ENCODE measurements at places on chromosomes 1 and 21.

DNA sequence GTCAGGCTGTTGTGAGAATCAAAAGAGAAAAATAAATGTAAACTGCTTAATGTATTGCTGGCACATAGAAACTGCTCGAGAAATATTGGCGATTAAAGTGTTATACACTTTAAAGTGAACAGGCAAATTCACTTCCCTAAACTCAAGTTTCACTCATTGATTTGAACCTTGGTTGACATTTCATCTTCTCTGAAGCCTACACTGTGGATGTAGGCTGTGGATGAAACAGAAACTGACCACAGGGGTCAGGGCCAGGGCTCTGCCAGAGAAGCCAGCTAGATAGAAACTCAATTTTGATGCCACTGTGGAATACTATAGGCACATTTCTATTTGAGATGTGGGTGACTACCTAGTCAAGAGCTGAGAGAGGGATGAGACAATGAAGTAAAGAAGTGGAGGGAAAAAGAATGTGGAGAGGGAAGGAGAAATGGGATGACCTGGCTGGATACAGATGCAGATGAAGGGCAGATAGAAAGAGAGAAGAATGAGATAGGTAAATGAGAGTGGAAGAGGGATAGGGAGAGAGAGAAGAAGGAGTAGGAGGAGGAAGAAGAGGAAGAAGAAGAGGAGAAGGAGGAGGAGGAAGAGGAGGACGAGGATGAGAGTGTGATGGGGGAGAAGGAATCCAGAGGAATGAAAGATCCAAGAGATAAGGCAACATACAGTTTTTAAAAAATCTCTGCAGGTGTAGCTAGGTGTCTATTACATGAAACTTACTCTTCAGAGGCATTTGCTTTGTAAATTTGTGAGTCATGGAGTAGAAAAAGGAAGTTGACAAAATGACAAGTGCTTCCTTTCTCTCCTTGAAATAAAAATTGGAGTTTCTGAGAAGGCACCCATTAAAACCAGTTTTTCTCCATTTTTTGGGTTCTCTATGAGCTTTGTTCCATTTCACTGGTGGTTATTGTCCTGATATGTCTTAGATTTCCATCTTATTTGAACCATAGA is 17.4 kb upstream of the CD1D start:
- no peak for DNase-seq

GRCh38 chr1:942411-942821 is 16.6 kb downstream of the NOC2L start:
- DNase-seq = no peak

DNA sequence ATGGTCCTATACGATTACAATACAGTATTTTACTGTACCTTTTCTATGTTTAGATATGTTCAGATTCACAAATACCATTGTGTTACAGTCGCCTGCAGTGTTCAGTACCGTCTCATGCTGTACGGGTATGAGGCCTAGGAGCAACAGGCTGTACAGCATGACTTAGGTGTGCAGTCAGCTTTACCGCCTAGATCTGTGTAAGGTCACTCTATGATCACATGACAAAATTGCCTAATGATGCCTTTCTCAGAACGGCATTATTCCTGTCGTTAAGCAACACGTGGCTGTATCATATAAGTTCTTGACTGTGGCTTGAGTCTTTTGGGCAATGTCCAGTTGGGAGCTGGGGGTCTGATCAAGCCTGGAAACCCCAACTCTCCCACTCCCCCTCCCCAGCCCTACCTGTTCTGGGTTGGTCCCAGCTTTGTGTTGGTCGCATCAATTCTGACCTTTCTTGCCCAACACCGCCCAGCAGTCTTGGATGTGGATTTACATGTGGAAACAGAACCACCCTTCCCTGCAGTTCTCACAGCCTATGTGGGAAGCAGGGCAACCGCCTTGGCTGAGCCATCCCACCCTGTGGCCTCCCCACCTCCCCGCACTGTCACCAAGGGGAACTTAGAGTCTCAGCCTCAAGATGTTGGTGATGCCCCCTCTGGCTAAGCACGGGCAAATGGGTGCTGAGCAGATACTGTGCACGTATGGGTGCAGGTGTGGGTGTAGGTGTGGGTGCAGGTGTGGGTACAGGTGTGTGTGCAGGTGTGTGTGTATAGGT is 80.2 kb upstream of the ACTL8 start:
- no peak for DNase-seq

GRCh38 chr1:117342397-117342796 is 24.9 kb upstream of the MAN1A2 start:
- DNase-seq = no peak

GRCh38 chr1:6260961-6261614 is at the start of gene GPR153:
Gene GPR153 (minus strand): TSS chr1:6261098. CDS start chr1:6254905, 6,193 bp downstream.
- no peak for DNase-seq

- no peak for DNase-seq
Observed at GRCh38 chr1:160880216-160880615, 4.8 kb downstream of the ITLN1 start.

DNA sequence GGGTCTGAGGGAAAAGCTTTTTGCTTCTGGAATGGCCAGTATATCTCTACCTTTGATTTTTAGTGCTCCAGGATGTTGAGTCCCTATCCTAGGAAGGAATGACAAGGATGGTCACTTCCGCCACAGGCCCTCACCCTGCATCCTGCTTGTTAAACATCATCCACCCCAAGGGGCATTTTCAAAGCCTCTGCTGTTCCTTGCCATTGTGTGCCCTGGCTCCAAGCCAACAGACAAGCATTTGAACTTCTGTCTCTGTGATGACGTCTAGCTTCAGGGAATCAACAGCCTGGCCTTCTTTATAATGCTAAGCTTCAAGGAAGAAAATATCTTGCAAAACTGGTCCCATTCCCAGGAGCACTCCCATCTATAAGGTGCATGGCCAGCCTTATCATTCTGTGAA is 12.3 kb upstream of the JAM2 start:
- DNase-seq = no peak

- peak; percentile 7 for DNase-seq
Observed at GRCh38 chr1:172727956-172728603, 69.2 kb downstream of the FASLG start.

DNA sequence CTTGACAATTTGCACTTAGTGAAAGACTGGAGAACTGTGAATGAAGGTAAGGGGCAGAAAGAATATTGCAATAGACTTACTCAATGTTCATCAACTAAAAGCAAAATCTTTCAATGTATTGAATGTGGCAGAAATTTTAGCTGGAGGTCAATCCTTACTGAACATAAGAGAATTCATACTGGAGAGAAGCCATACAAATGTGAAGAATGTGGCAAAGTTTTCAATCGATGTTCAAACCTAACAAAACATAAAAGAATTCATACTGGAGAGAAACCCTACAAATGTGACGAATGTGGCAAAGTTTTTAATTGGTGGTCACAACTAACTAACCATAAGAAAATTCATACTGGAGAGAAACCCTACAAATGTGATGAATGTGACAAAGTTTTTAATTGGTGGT is 80.7 kb downstream of the JMJD4 start:
- no peak for DNase-seq

DNA sequence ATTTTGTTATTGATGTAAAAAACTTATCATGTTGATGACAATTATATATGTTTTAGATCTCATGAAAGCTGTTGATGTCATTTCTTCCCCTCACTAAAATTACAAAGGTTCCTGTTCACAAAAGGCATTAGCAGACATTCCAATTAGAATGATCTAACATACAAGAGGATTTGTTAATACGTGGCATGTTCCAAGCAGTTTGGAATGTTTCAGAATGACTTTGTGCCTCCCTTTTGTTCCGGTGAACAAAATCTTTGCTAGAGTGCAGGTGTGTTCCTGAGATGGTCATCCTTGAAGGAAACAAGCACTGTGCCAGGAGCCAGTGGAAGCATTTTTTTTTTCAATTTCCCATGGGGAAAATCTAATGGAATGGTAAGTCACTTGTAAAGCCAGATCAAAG is 108.0 kb upstream of the KCTD3 start:
- no peak for DNase-seq

GRCh38 chr21:27314131-27314530 is 347.2 kb upstream of the ADAMTS5 start:
- DNase-seq = no peak

DNA sequence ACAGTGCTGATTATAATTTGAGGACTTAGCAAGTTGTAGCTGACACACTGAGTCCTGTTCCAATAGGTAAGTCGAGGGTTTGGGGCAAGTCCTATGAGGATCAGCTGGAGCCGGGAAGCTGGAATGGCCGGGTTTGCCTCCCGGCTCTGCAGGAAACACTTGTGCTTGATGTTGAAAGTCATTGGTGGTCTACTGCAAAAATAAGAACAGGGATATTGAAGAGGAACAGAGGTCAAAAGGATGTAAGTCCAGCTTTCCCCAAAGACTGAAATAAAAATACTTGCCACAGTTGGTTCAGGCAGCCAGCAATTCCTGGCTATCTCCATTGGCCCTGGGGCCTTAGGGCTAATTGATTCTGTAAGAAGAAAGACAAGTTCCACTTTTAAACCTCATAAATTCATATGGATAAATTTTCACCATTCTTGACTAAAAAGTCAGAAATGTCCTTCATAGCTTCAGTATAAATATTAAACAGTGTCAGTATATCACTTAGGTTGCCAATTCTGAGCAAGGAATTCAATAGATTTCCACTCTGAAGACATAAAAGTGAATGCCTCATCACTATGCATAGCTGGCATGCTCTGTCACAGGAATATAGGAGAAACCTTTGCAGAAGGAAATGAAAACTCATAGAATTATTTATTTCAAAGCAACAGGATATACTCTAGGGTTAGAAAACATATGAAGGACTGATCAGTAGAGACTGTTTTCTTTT is 165.2 kb downstream of the AK5 start:
- no peak for DNase-seq

- DNase-seq = no peak
Observed at GRCh38 chr1:30787266-30787665, 29.7 kb upstream of the LAPTM5 start.

DNA sequence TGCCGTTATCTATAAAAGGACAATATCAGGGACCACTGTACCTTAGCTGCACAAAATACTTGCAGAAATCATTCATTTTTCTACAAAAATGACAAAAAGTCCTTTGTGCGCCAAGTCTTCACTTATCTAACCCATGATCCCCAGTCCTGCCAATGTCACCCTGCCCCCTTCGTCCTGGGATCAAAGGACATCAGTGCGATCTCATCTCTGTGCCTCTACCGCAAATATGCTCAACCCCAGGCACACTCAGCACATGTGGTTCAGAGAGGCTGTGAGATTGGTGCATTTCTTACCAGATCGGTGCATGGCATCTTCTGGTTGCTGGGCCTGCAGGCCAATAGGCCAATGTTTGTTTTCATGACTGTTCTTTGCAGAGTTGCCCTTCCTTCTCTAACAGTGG is 72.8 kb downstream of the NFASC start:
- no peak for DNase-seq

DNA sequence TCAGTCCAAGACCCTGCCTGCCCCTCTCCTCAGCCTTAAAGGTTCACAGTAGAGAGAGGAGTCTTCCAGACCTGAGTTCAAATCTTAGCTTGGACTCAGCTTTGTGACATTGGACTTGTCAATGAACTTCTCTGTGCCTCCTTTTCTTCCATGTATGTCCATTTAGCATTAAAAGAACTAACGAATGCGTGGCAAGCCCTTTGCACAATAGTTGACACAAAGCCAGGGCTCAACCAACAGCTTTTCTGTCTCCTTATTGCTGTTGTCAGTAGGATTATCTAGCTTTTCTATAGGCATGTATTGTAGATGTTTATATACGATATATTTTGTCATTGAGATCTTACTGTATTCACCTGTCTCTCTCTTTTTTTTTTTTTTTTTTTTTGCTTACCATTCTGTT is 450.8 kb downstream of the PTPRU start:
- DNase-seq = no peak

- DNase-seq = no peak
Observed at GRCh38 chr1:160081261-160081936, at the start of gene KCNJ9. Gene KCNJ9 (plus strand): TSS chr1:160081538. CDS start chr1:160084031, 2,493 bp downstream.

- no peak for DNase-seq
Observed at GRCh38 chr1:55235722-55236121, 20.6 kb upstream of the USP24 start.

- peak; percentile 11 for DNase-seq
Observed at GRCh38 chr1:159790237-159790917, 9.6 kb downstream of the DUSP23 start.

- DNase-seq = no peak
Observed at GRCh38 chr1:217274927-217275654, 355.8 kb downstream of the GPATCH2 start.

DNA sequence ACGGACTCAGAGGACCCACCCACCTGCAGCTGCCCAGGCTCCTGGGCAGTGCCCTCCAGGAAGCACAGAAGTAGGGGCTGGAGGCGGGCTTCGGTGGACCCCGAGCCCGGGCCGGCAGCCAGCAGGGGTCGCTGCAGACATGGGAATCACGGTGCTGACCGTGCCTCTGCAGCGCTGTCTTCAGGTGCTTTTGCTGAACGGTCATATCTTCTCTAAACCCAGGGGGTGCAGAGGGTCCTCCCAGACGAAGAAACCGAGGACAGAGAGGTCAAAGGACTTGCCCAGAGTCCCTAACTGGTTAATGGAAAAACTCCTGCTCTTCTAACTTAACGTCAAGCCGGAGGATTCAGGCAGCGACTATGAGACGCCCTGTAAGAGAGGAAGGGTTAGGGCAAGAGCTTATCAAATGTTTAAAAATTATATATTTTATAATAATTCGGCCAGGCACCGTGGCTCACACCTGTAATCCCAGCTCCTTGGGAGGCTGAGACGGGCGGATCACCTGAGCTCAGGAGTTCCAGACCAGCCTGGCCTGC is 21.5 kb upstream of the LEFTY2 start:
- no peak for DNase-seq

DNA sequence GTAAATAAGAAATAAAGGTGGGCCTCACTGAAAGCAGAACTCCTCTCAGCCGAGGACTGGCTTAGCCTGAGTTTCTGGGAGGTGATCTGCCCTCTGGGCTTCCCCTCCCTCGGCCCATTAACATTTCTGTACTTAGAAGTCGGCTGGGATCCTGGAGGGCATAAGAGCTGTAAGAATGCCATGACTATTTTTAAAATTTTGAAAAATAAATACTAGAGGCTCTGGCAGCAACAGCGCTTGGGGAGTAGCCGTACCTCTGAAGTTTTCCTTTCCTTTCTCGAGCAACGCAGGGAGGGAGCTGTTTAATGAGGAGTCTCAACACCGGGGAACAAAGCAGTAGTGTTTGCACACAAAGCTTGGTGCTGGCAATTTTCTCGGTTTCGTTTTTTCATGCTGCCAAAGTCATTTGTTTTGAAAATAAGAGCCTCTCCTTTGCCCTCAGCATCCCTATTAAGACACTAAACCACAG is 498.7 kb downstream of the SMYD3 start:
- DNase-seq = no peak

Measured in NCI-H748 treated with DMSO at 0.1 percent for 48 hours (cell line).